Stimulated activated CD4-positive, alpha-beta T cell treated with anti-CD3 and anti-CD28 coated beads, Interleukin-1b, Interleukin-23, amount 100 ng/mL, for 1 hour (primary cell): ENCODE measurements at places on chromosomes 1 and 21.

DNA sequence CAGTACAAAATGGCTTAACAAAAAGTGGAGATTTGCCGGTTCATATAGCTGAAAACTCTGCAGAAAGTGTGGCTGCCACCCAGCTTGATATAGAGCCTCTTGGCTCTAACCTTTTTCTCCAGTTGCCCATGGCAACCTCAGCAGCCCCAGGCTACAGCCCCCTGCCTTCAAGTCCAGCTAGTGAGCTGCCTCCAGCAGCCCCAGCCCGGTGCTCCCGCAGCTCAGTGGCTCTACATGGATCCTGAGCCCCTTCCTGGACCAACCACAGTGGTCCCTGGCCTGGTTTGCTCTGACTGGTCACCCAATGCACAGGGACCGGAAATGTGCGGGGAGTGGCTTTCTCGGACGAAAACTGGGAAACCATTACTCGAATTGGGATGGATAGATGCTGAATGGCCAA lies 13.3 kb upstream of the ATF3 start:
- no peak for DNase-seq

DNA sequence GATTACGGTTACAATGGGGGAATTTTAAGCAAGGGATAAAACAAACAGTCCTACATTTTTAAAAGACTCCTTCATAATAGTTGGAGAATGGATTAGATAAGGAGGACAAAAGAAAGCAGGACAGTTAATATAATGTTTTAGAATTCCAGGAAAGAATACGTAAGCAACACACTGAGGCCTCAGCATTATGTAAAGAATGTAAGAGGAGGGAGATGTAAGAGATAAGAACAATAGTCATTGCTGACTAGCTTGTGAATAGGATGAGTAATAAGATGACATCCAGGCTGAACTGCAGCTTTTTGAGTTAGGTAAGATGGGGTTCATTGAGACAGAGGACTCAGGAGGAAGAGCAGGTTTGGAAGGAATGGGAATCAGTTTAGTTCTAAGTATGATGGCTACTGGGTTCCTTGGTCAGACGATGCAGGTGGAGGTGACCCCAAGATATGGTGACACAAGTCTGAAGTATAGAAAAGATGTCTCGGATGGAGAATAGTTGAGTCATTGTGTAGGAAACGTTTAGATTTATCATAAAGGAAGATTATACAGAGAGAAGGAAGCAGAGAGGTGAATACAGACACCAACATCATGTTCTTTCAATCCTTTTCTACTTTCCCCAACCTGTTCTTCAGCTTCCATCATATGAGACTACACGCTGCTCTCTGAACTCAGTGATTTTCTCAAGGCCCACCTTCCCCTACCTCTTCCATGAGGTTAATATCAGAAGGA lies 372.8 kb downstream of the PTBP2 start:
- no peak for DNase-seq

DNA sequence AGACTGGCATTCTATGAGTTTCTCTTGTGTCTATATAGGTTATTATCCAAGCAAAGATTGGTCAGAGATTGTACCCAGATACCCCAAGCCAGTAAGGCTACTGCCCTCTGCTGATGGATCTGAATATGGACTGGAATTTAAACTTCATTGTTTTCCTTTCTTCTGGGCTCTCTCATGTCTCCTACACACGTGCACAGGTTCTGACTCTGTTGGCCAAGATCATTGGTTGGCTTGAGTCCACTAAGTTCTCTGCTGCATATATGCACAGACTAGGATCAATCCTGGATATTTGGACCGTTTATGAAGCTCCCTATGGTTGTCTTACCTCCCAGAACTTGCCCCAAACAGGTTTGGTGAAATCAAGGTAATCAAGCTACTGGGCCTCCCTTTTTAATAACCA lies 69.7 kb downstream of the CC2D1B start:
- no peak for DNase-seq

- peak; percentile 11 for DNase-seq
These were observed 1.5 kb upstream of the S100A14 start for GRCh38 chr1:153617663-153618062.

- DNase-seq, result no peak
These were observed 16.5 kb upstream of the EPHB2 start for GRCh38 chr1:22694172-22694571.
